ENCODE measurements at places on chromosomes 1 and 21.

DNA sequence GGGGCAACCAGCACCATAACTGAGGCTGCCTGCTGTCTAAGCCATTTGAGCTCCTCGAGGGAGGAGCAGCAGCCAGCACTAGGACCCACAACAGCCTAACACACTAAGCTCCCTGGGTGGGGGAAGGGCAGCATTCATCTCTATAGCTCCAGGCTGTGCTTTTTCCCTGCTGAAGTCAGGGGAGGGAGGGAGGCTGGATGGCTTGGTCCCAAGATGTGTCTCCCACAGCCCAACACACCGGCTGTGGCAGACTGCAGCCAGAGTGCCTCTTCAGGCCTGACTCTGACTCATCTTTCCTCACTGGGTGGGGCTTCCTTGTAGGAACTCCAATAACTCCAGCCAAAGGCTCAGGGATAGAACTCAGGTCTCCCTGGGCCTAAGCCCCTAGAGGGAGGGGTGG lies 296.3 kb downstream of the PRDM2 start:
- DNase-seq = no peak

DNA sequence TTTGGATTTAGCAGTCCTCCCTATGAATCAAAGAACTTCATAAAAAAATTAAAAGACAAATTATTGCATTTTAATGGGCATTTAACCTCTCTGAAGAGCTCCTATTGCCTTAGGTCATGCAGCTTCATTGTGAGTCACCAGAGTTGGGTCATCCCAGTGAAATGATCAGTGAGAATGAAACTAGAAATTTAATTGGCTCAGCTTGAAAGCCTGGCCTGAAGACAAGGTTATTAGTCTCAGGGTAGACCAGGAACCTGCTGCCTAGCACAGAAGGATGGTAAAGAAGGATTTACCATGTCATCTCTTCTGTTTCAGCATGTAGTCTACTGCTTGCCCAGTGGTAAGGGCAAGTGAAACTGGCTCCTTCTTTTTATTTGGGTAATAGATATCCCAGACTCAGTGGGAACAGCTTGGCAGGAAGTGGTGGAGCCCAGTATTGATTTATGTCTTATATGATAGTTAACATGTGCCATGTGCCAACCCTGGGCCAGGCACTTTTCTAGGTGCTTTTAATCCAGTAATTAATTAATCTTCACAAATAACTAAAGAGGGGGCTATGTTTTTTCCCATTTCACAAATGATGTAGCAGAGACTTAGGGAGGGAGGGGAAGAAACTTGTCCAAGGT lies 23.6 kb downstream of the LAMC2 start:
- no peak for DNase-seq

DNA sequence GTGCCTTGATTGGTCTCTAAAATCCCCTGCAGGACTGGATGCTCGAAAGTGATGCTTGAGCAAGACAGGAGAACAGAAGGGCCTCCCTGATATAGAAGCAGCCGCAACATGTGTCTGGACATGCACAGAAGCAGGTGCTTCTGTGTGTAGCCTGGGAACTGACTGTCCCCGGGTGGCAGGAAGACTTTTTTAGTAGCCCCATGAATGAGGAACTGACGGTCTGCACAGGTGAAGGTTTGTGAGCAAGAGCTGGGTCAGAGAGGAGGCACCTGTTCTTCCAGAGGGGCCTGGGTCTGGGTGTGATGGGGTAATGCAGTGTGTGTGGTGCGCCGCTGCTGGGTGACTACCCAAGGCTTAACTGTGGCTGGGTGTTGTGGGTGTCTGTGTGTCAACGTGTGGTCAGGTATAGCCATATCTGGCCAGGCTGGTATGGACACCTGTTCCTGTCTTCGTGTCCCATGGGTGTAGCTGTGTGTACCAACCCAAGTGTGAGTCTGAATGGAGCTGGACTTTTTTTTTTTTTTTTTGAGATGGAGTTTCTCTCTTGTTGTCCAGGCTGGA lies 39.1 kb upstream of the FOXO6 start:
- DNase-seq = no peak

- DNase-seq = no peak
These were observed 122.2 kb upstream of the VAMP3 start for GRCh38 chr1:7648761-7649384.

GRCh38 chr1:8011923-8012858 lies 13.9 kb downstream of the ERRFI1 start:
- no peak for DNase-seq

Measured in activated CD4-positive, alpha-beta T cell treated with anti-CD3 and anti-CD28 coated beads for 1 hour (primary cell).